ENCODE measurements at places on chromosomes 1 and 21.
A peak's percentile ranks its signal among the peaks of the same experiment; 100 is the strongest.

DNA sequence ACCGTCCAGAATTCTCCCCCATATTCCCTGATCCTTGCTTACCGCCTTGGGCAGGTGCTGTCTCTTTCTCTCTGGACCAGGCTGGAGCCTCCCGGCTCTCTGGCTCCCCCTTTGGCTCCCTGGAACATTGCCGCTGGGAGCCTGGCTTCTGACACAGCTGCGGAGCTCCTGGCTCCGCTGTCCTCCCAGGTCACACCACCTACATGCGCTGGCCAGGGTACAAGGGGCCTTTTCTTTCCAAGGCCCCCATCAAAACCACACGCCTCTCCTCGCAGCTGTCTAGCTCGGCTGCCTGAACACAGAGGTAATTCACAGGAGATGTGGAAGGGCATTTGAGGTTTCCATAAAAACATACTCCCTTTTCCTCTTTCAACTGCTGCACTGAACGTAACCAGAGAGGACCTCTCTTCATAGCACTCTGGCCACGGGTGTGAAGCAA lies 7.5 kb upstream of the ZNF648 start:
- DNase-seq = peak; percentile 27

DNA sequence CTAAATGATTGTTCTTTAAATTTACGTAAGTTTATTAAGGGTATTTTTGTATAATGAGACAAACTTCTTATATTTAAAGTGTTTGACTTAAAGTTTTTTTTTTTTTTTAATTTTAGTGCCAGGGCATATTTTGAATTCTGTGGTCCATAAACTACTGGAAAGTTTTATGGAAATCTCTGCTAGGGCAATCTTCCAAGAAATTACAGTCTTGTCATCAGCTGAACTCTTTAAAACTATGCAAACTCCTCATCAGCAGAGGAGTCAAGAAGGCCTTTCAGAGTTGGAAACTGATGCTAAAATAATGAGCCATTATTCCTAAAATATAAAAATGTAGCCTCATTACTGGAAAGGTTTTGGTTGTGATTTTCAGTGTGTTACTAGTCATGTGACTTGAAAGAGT lies 1201.9 kb downstream of the BRINP3 start:
- DNase-seq = no peak

- no peak for DNase-seq
These were observed 74.5 kb upstream of the S1PR1 start for GRCh38 chr1:101162300-101162699.

DNA sequence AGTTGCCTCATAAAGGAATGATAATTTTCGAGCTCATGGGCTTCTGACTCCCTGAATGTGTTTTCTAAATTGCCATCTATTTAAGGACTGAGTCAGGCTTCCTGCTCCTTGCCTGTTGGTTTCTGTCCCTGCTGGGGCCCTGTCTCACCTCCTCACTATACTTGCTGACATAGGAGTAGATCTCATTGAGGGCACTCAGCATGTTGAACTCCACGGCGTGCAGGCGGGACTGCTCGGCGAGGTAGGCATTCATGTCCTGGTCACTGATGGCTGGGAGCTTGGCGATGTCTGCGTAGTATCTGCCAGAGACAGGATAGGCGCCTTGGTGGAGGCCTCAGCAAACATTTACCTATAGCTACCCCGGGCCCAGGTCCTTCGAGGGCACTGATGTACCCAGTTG lies 116.9 kb upstream of the CD34 start:
- DNase-seq = no peak

DNA sequence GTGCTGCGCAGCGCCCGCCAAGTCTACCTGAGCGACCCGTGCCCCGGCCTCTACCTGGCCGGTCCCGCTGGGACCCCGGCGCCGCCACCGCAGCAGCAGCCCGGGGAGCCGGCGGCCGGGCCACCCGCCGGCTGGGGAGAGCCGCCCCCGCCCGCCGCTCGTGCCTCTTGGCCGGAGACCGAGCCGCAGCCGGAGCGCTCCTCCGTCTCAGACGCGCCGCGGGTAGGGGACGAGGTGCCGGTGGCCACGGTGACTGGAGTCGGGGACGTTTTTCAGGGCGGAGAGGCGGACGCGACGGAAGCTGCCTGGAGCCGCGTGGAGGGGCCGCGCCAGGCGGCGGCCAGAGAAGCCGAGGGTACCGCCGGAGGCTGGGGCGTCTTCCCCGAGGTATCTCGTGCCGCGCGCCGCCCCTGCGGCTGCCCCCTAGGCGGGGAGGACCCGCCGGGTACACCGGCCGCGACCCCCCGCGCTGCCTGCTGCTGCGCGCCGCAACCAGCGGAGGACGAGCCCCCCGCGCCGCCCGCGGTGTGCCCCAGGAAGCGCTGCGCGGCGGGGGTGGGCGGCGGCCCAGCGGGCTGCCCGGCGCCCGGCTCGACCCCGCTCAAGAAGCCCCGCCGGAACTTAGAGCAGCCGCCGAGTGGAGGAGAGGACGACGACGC lies 646 bp downstream of the IER5 start:
- no peak for DNase-seq

- no peak for DNase-seq
These were observed 44.6 kb downstream of the JAK1 start for GRCh38 chr1:64921771-64922170.

DNA sequence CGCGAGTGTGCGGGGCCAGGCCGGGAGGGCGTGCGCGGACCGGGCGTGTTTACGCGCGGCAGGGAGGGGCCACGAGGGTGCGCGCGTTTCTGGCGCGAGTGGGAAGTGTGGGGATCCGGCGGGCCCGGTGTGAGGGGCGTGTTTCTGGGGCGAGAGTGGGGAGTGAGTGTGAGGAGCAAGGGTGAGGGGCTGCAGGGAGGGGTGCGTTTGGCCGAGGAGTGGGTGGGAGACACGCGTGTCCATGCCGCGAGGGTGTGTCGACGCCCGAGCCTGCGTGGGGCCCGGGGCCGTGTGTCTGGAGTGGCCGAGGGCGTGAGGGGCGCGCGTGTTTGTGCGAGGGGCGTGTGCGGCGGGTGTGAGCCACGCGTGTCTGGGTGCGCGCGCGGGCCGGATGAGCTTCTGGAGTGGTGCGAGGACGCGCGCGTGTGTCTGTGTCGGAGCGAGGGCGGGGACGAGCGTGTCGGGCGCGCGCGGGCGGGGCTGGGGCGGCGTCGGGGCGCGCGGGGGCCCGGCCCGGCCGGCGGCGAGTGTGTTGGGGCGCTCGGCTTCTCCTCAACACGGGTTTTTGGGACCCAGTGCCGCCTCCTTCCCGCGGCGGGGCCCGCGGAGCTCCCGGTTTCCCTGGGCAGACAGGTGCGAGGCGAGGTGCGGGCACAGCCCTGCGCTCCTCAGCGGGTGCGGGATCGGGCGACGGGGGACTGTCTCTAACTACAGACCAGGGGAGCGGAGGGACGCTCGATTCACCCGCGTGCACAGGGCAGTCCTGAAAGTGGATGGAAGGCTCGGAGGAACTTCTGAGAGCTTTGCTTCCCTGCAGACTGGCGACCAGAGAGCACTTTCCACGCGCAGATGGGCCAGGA lies 65.8 kb upstream of the VAMP3 start:
- no peak for DNase-seq

DNA sequence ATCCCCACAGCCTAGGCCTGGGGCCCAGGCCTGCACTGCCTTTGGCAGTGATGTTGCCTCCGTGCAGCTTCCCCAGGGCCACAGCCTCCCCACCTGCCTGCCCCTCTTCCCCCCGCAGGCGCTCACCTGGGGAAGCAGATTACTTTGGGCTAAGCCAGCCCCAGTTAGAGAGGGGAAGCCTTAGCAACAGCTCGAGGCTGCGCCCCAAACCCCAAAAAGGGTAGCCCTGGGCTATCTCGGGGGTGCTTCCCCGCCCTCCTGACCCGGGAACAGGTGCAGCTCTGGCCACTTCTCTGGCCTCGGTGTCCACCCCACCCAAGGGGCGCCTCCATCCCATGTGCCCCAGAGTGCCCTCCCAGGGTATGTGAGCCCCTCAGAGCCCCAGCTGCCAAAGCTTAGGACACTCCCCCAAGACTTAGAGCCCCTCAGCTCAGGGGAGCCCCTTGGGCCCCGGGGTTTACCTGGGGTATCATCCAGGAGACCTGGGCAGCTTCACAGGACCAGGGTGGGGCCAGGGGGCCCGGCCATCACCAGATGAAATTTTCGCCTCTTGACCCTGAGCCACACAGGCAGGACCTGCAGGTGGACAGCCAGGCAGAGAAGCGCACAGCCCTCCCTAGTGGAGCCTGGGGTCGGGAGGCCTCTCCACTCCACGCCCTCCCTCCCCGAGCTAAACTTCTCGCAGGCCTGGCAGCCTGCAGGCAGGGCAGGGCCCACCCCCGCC lies 3.3 kb upstream of the TTC34 start:
- DNase-seq = no peak

DNA sequence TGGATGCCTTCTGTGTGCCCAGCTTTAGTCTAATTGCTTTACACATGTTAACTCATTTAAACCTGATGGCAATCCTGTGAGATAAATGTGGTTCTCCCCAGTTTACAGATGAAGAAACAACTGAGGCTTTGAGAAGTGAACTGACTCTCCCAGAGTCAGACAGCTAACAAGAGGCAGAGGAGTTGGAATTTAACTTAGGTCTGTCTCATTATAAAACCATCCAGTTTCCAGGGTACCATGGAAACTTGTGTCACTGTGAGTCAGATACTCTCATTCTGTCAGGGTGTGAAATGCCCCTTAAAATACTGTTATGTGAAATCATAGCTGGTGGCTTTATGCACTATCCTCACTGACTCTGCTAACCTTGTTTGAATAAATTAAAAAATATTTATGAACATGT lies 206.6 kb downstream of the PBX1 start:
- no peak for DNase-seq

DNA sequence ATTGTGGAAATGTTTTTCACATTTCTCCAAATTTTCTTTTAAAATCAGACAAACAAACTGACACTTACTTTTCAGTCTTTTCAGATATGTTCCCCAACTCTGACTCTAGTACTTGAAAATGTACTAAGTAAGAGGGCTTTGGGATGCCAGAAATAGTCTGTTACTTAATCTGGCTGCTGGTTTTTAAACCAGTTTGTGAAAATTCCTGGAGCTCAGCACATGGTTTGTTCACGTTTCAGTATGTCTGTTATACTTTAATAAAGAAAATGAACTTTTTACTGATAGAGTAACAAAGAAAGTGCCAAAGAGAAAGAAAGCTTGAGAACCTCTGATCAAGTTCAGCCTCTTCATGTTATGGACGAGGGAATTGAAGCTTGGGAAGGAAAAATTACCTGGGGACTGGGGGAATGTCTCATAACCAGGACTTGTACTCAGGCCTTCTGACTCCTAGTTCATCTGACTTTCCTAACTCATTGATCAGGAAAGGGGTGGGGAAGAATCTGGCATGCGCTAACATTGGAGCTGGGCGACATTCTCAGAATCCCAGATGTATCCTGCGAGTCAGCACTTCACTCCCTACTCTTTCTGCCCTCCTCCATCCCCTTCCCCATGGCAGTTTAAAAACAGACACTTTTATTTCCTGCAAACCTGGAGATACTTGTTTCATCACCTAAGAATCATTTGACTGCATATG lies 30.8 kb upstream of the DNAJC6 start:
- DNase-seq = no peak

DNA sequence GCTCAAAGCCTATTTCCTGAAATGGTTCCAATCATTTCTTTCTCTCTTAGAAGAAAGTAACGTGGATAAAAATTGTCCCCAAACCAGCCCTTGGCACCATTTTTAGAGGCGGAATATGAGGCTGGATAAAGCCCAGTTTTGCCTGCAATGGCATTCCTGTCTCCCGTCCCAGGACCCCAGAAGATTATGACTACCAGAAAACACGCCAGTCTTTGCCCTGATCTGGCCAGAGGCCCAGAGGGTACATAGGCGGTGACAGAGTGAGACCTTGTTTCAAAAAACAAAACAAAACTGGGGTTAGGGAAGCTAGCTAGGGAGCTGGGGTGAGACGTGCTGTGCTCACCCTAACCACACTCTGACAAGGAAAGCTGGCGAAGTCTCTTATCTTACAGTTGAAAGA lies at the start of gene AADACL4:
AADACL4 (plus strand) TSS at position 301 of the 400 bp plus-strand sequence. CDS start 462 bp downstream, outside the sequence.
- DNase-seq = no peak

GRCh38 chr1:211577819-211578639 lies 932 bp downstream of the SLC30A1 start:
- peak; percentile 71 for DNase-seq

DNA sequence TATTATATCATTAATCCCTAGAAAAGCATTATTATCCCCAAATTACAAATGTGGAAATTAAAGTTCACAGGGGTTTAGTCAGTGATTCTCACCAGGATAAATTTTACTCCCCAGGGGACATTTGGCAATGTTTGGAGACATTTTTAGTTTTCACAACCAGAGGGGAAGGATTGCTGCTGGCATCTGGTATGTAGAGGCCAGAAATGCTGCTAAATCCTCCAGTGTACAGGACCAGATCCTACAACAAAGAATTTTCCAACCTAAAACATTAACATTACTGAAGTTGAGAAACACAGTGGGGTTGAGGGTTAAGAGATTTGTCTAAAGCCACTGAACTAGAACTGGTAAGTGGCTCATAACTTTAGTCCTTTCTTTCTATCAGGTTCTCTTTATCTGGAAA lies 162.0 kb upstream of the SYT6 start:
- DNase-seq = no peak

GRCh38 chr1:51423073-51423821 lies 92.9 kb upstream of the TTC39A start:
- DNase-seq = no peak

DNA sequence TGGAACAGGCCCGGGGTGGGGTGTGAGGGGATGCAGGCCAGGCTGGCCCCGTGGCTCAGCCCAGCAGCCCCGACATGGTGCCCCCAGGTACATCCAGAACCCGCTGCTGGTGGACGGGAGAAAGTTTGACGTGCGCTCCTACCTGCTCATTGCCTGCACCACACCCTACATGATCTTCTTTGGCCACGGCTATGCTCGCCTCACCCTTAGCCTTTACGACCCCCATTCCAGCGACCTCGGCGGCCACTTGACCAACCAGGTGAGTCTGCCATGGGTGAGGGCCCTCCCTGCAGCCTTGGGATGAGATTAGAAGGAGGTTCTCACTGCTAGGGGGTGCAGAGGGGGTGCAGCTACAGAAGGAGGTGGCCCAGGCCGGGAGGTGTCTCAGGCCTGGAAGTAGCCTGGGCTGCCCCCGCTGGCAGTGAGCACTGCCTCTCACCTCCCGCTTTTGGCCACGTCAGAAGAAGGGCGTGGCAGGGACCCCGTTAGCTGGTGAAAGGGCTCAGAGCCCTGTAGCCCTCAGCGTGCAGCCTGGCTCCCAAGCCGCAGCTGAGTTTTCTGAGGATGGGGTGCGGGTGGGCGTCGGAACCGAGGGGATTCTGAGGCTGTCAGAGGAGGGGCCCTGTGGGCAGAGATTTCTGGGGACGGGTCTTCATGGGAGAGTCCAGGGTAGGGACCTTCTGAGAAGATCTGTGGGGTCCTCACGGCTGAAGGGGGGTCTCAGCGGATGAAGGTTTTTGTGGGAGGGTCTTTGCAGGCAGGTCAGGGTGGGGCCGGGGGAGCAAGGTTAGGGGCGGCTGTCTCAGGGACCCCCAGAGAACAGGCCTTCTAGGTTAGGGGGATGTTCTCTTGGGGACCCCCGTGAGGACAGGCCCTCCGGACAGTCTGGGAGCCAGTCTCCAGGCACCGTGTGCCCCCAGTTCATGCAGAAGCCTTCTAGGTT lies 10.4 kb downstream of the TTLL10 start:
- DNase-seq = no peak

- no peak for DNase-seq
These were observed 40.2 kb upstream of the MAN1A2 start for GRCh38 chr1:117327011-117327410.

- DNase-seq = no peak
These were observed 21.1 kb downstream of the MEGF6 start for GRCh38 chr1:3590139-3590763.

- no peak for DNase-seq
These were observed 106.9 kb downstream of the DDX20 start for GRCh38 chr1:111862599-111862998.

- no peak for DNase-seq
These were observed 79.5 kb downstream of the RAP1GAP start for GRCh38 chr1:21589618-21590017.

GRCh38 chr1:48807554-48808260 lies 31.0 kb upstream of the BEND5 start:
- no peak for DNase-seq

All from activated CD4-positive, alpha-beta T cell treated with anti-CD3 and anti-CD28 coated beads, Interleukin-2, Interleukin-4, amounts not matched to agents 100 ng/mL and 50 ng/mL, durations not matched to agents 16 hours and 8 hours (primary cell).